Eye (tissue), 1 donor: ENCODE measurements at places on chromosomes 13 and 19.

DNA sequence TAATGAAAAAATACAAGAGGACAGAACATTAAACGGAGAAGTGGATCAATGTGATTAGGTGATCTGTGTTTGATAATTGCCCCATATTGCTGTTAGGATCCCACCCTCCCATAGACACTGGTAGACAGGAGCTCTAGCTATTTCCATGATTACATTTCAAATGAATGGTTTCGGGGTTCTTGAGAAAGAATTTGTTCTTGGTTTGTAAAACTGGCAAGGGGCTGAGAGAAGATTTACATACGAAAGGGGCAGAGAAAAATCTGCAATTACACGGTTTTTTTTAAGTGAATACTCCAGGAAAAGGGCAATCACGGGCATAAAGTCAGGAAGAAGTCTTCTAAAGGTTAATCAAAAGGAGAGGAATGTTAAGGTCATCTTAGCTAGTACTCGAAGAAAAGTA is 2125.7 kb upstream of the PCDH20 start:
- DNase-seq = no peak

GRCh38 chr19:49453757-49454240 is 774 bp downstream of the ALDH16A1 start:
- no peak for DNase-seq

- DNase-seq = no peak
Measured at GRCh38 chr13:28613562-28613961, 45.4 kb upstream of the POMP start.

DNA sequence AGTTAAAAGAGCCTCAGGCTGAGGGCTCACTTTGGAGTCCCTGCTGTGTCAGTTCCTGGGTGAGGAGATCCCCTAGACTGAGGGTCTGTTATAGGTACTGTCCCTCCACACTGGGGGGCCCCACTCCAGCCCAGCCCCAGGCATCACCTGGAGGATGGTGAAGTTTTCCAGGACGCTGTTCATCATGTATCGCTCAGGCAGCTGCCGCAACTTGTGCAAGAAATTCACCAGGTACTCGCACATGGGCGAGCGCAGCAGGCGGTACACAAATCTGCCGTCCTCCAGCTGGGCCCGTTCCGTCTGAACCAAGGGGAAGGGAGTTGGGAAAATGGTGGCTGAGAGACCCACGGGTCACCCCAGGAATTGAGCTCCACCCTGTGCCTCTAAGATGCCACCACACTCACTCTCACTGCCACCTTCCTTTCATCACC is 7.1 kb downstream of the CD37 start:
- no peak for DNase-seq

DNA sequence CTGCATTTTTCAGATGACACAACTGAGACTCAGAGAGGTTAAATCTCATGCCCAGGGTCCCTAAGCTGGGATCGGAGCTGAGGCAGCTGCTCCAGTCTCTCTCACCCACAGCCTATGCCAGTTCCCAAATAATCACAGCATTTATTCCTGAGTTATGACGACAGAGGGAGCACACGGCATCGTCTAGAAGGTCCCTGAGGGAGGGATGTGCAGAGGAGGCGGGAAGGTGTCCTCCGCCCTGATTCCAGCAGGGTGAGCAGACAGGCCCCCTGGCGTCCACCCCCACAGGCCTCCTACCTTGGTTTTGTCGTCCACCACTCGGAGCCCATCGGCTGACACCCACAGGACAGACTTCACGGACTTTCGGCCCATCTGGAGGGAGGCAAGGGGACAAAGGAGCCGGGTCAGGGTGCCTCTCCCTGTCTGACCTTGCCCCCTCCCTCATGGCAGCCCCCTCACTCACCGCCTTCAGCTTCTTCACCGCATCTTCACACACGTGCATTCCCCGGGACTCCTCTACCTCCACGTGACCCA is 8.0 kb downstream of the NUMBL start:
- DNase-seq = no peak

- DNase-seq = no peak
Measured at GRCh38 chr13:99379856-99380801, 72.9 kb upstream of the GPR183 start.

DNA sequence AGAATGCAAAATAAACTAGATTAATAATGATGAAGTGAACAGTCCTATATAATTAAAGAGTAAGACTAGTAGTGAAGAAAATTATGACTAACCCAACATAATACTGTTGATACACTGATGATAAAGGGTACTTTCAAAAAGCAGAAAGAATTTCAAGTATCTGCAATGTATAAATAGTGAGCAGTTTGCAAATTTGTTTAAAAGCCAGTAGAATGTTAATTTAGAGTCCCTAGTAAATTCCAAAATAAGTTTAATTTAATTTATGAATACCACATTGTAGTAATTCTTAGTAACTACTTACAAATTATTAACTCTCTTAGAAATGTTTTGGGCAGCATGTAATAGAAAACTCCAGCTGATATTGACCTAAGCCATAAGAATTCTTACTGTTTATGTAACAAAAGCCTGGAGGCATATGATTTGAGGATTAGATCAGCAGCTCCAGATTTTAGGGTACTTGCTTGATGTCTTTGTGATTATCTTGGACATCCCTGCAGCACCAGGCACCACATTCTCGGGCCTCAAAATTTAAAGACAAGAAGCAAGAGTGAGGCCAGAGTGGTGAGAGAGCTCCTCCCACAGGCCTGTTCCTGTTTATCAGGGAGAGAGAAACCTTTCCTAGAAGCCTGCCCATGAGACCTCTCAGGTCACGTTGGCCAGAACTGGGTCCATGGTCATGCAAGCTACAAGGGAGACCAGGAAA is 67.6 kb upstream of the TDRD3 start:
- DNase-seq = peak; percentile 38

DNA sequence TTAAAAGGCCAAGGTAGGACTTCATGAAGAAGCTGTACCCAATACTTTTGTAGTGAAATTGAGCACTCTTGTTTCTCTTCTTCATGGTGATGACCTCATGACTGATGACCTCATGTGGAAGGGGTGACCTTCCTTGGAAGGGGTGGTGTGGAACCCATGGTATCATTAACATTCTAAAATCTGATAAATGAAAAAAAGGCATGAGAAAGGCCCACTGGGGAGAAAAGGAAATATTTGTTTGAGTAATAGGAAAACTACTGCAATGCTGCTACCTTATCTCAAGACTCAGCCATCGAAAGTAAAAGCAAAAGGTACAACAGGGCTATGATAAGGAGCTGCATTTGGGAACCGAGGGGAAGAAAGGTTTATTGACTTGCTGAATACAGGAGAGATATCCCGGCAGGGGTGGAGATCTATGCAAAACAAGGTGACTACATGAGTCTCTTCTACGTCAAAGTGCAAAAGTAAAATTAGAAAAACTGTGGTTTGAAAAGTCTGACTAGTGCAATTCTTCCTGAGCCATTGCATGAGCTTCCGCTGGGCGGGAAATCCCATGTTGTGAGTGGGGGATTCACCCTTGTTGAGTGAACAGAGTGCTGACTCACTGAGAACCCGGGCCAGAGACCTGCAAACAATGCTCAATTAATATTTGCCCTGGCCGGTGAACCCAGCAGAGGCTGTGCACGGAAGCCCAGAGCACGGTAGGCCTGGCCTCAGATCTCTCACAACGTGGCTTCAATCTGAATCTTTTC is 138.9 kb upstream of the RFC3 start:
- peak; percentile 16 for DNase-seq

DNA sequence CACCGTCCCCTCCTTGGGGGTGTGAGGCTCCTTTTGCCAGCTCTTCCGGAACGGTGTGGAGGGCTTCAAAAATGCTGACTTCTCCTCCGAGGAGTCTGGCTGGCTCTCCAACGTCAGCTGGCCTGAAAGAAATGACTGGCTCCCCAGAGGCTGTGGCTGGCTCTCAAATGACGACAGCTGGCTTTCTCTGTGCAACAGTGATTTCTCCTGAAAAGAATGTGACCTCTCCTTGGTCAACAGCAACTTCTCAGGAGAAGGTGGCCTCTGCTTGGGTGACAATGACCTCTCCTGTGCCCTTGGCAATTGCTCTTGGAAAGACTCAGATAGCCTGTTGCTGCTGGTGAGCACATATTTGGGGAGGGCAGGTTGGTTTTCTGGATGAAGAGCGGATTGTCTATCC is 29.2 kb downstream of the ONECUT3 start:
- no peak for DNase-seq
